ENCODE measurements at places on chromosomes 3 and 15.

GRCh38 chr3:195087328-195087727 is 183.6 kb downstream of the XXYLT1 start:
- no peak for DNase-seq

DNA sequence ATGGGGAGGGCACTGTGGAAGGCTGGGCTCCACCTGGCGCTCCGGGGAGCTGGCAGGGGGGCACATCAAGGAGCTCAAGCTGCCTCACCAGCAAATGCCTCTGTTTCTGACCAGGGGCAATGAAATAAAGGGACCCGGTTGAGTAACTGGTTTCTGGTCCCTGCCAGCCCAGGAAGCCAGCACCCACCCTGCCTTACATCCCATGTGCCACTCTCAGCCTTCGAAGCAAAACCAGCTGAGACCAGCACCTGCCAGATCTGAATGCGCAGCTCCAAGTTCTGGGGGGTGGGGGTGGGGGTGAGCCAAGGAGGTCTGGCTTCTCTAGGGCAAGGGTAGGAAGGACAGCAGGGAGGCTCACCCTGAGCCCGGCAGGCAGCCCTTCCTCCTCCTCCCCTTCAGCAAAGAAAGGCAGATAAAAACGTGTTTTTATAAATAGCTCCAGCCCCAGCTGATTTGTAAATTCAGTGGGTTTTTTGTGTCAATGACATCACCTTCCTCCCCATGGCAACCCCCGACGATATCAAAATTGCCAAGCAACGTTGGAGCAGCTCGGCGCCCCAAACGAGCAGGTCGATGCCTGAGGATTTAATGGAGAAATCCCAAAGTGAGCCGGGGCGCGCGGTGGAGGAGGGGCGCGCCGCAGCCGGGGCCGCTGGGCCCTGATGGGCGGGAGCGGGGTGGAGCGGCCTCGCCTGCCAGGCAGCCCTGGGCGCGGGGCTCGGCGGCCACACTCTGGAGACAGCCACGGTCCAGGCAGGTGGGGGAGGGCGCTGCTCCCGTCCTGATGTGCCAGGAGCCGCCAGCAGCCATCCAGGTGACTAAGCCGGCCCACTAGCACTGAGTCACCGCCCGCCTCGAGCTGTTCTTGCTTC is at the start of gene PAK6:
PAK6 (plus strand) TSS at position 532 of the 872 bp plus-strand sequence. CDS start 25,723 bp downstream, outside the sequence.
- no peak for DNase-seq

- DNase-seq, result no peak
Observed at GRCh38 chr3:136862617-136863322, 762 bp downstream of the NCK1 start.

DNA sequence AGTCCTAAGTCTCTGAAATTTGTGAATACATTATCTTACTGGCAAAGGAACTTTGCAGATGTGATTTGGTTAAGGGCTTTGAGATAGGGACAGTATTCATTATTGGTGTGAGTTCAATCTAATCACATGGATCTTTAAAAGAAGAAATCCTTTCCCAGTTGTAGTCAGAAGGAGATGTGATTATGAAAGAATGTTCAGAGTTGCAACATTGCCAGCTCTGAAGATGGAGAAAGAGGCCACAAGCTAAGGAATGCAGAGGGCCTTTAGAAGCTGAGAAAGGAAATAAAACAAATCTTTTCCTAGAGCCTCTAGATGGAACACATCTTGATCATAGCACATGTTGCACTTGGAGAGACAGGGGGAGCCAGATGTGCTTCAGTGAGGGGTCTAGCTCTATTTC is 27.7 kb upstream of the SIAH2 start:
- no peak for DNase-seq

DNA sequence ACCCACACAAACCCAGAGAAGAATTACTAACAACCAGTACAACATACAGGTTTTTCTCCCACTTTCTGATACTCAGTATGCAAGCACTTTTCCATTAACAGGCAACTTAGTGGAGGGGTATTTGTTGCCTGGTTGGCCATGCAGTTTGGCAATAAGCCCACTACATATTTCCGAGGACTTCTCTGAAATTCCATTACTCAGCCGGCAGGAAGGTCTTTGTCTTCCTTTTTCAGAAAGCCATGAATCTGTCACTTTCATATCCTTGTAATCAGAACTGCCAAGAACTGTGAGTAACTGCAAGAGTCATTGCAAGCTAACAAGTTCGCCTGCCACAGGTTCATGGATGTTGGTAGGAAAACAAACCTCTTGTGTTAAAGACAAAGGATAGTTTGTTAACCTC is 422.3 kb upstream of the ROBO1 start:
- no peak for DNase-seq
